ENCODE measurements at places on chromosomes 4 and X.

DNA sequence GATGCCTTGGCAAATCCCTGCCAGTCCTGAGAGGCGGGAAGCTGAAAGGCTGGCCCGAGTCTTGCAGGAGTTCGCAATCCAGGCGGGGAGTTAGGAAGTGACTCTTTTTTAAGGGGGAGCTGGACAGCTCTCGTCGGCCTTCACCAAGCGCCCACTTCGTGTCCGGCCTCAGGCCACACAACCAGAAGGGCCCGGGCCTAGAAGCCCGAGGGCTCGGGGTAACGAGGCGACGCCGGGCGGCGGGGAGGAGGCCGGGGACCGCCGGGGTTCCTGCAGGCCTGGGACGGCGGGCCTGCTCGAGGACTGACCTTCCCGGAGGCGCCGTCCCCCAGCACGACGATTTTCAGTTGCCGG lies 395 bp downstream of the RAB28 start:
- DNase-seq: no peak

DNA sequence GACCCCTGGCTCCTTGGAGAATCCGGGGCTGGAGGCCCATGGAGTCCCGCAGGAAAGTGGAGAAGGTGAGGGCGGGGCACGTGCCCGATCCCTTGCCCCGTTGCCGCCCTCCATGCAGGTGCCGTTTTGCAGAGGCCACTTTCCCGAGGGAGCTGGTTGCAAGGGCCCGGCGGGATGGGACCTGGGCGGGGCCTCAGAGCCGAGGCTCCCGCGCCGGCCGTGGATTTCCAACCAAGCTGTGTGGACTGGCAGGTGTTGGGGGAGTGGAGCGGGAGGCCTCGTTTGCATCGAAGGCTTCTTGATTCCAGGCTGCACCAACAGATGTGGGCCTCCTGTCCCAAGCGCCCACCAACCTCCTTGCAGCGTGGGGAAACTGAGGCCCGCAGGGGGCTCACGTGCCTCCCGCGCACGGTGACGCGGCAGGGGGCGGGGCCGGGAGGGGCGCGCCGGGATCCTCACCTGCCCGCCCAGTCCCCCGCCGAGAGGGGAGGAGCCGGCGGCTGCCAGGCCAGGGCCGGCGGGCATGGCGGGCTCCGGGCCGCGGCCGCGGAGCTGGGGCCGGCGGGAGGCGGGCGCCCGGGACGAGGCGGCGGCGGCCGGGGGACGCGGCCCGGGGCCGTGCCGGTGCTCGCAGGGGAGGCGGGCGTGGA lies 24.9 kb downstream of the SH3BP2 start:
- no peak for DNase-seq

- no peak for DNase-seq
These were observed 10.0 kb downstream of the MSL3 start for GRCh38 chrX:11768039-11768438.

GRCh38 chrX:22818061-22818460 lies 181.7 kb upstream of the DDX53 start:
- no peak for DNase-seq

DNA sequence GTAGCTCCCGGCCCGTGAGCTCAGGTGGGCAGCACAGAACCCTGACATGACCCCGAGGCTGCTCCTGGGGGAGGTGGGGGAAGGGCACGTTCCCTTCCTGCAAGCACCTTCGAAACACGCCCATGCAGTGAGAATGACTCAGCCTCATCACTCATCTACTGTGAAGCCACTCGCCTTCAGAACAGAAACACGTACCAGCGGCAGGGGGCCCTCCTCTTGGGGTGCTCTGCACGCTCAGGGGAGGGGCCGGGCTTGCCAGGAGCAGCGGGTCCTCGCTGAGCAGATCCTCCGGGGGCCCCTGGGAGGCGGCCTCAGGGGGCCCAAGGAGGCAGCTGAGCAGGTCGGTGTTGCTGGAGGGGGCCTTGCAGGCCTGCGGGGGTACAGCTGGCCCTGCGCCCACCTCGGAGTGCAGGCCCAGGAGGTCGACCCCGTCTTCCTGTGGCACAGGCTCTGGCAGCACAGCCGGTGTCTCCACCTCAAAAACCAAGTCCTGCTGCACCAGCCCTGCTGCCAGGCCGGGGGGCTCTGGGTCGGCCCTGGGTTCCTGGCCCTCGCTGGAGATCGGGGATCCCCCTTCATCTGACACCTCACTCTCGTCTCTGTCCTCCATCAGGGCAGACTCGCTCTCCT lies 40.9 kb upstream of the CPLX1 start:
- no peak for DNase-seq

DNA sequence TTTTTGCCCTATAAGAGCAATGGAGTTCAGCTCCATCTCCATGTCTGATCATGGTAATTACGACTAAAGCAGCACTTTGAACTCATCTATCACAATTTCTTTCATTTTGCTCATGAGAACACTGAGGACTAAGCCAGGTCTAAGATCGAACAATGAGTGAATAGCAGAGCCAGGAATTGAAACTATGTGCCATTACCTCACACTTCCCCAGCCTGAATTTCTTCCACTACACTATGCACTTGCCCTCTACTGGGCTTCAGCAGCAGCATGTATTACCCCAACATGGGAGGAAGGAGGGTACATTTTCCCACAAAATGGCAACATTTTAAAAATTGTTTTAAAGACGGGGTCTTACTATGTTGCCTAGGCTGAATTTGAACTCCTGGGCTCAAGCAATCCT lies 274.7 kb upstream of the FGF13 start:
- no peak for DNase-seq

DNA sequence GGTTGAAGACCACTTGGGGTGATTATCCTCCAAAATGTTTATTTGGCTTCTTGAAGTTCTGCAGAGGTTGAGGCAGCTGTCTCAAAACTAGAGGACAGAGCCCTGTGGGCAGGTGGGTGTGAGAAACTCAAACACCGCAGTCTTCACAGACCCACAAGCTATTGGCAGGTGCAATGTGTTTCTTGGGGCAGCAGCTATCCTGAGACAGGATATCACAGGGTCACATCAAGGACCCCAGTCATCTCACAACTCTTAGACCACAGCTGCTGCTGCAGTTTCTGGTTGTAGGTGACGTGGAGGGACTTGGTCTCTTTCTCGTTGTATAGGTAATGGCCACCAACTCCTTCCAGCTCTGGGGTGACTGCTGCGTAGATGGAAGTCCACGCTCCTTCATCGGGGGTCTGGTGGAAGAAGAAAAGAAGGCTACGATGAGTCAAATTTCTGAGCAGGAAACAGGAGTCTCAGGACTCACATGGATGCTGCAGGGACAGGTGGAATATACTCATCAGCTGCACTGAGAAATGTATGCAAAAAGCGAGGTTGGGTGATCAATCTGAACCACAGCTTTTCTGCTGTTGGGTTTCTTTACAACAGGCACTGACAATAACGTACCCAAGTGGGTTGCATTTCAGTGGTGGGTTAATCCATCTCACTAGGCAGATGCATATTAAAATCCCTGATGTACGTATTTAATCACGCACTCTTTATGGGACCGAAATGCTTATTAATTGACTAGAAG lies 279.8 kb downstream of the DHRSX start:
- no peak for DNase-seq

DNA sequence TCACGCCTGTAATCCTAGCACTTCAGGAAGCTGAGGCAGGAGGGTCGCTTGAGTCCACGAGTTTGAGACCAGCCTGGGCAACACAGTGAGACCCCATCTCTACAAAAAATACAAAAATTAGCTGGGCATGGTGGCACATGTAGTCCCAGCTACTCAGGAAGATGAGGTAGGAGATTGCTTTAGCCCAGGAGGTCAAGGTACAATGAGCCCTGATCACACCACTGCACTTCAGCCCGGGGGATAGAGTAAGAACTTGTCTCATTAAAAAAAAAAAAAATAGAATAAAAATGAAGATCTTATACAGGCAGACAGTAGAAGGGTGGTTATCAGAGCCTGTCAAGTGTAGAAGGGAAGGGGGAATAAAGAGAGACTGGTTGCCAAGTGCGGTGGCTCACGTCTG lies 116.9 kb downstream of the PDS5A start:
- DNase-seq: no peak

All from activated CD8-positive, alpha-beta memory T cell treated with anti-CD3 and anti-CD28 coated beads for 1 hour (primary cell).